ENCODE measurements at places on chromosomes 16 and 17.

DNA sequence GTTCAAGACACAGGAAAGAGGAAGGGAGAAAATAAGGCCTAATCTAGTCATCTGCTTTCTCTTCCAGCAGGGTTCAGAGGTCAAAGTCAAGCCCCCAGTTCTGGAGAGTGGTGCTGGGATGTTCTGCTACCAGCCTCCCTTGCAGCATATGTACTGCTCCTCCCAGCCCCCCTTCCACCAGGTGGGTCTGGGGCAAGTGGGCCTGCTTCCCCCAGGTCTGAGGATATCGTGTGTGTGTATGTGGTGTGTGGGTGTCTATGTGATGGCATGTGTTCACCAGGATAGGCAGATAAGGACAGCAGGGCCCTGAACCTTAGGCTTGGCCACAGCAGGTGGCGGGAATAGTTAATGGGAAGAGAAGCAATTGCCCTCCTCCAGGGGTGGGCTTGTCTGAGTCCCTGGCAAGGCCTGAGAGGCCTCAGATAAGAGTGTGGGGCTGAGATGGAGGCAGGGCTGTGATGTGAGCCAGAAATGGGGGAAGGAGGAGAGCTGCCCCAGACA, 21.1 kb downstream of the FOXN1 start:
- no peak for DNase-seq

DNA sequence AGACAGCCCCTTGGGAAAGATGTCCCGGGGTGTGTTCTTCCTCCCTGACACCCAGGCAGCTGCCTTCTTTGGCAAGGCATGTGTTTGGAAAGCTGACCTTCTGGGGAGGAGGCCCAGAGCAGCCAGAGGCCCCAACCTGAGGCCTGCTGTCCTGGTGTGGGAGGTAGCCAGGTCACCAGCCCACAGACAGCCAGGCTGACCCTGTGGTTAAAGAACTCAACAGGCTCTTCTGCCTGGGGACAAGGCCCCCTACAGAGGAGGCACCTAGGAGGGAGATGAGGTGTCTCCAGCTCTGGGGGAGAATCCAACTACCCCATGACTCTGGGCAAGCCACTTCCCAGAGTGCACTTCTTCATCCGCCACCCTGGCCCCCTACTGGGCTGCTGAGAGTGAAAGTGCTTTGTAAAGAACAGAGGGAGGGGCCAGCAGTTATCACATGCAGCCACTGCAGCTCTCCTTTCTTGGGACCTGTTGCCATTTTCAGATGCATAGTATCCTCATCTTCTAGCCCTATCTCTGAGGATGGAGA, 13.1 kb upstream of the SREBF1 start:
- peak; percentile 87 for DNase-seq

DNA sequence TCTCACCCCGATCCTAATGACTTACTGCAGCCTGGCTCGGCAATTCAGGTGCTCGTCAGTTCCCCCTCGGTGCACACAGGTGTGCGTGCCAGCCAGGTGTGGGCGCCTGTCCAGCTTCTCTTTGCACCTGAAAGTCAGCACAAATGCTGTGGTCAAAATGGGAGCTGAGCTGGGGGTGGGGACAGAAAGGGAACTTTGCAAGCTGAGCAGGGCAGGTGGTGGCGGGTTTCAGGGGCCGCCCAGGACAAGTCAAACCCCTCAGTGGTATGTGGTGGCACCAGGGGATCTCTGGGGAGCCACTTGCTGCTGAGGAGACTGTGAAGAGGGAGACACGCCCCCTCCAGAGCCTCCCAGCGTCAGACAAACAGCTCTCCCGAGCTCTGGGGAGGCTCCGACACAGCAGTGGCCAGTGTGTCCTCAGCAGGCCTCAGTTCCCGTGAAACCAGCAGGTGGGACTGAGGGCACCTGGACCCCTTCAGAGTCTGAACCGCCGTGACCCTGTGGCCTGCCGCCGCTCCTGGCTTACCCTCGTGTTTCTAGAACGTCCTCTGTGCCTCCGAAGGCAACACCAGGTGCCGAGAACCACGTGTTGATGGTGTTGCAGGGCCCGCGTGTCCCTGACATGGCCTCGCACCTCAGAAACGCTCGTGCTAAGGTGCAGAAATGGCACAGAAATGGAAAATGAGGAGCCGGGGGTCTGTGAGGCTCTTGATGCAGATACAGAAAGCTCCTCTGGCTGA, 233.5 kb upstream of the TNRC6C start:
- DNase-seq = peak; percentile 49

- no peak for DNase-seq
These were observed 15.6 kb downstream of the MOSMO start for GRCh38 chr16:22023505-22023904.

- no peak for DNase-seq
These were observed 3.3 kb downstream of the BCAR1 start for GRCh38 chr16:75248142-75248535.
